ENCODE measurements at places on chromosomes 2 and 18.
A peak's percentile ranks its signal among the peaks of the same experiment; 100 is the strongest.

- no peak for DNase-seq
Observed at GRCh38 chr2:233185963-233186362, 65.5 kb upstream of the ATG16L1 start.

- no peak for DNase-seq
Observed at GRCh38 chr2:222133897-222134296, 164.9 kb downstream of the PAX3 start.

DNA sequence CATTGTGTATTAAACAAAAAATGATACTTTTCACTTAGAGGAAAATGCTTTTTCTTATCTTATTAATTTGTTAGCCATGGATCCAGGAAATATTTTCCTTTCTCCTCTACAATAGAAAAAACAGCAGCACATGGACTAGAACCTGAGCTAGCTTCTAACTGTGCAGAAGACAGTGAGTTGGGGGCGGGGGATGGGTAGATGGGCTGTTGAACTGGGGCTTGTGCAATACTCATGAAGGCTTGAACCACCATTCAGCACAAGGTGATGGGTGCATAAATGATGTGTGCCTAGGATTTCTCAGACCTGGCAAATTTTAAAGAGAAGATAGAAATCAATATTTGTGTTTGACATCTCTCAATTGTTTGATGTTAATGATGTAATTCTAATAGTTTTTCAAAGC lies 42.0 kb downstream of the COL5A2 start:
- no peak for DNase-seq

DNA sequence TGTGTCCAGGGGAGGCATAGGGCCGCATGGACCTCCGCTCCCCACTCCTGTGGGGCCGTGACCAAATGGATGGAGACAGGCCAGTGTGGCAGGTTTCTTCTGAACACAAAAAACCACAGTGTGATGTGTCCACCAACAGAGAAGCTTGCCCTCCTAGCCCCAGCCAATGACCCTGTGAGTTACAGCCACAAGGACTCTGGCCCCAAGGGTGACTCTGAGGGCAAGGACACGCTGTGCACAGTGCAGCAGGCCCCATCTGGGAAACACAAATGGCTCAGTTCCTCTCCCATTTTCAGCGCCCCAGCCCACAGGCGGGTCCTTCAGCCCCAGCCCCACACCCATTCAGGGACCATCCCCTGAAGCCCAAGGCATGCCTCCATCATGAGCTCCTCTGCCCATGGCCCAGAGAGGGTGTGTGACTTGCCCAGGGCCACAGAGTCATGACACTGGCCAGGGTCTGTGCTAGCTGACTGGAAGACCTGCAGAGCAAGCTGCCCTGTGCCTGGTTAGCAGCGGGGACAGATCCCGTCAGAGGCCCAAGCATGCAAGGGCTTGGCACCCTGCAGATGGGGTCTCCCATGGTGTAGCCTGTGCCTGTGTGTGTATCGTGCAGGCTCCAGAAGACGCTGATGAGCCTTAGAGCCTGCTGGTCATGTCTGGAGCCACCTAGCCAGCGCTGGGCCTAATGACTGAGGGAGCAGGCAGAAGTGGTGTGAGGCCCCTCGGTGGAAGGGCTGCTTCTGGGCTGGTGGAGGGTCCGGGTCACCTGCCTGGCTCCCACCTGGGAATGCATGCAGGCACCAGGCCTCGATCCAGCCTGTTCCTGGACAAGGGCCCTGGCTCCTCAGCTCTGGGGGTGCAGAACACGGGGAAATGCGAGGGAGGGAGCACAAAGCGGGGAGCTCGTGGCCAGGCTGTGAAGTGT lies 47.7 kb downstream of the HS6ST1 start:
- DNase-seq = peak; percentile 11
